ENCODE measurements at places on chromosomes 2 and 18. TPM values are rescaled to one million over a fixed set of nuclear protein-coding genes. Genes with fewer than 3 reads are reported as not detected.
A peak's percentile ranks its signal among the peaks of the same experiment; 100 is the strongest.

DNA sequence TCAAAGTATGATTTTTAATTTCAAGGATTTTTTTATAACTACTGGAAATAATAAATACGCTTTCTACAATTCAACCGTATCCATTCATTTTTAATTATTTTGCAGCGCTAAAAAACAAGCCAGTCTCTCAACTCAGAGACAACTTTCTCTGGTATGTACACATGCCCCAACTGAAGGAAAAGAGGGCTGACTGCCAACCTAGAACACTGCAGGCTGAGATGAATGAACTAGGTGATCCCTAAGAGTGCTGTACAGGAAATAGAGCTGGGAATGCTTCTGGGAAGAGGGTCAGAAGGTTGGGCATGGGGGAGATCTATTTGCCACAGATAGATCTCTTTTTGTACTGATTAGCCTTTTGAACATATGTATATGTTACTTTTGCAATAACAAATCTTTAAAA lies 460.1 kb downstream of the NR4A2 start:
- DNase-seq, result no peak

DNA sequence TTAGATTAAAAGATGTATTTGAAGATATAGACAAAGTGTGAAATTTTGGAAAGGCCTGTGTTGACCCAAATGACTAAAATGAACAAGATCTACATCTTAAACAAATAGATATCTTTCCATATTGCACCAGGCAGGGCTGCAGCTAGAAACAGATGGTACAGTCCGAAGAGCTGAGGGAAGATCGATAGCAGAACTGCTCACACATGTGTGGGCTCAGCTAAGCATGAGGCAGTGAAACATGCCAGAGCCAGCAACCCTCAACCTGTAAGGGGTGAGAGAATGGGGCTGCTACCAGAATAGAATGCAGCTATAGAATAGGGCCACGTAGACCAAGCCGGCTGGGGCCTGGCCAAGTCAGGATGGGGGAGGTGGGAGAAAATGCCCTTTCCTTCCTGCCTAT lies 87.8 kb downstream of the SLC5A7 start:
- DNase-seq, result no peak

GRCh38 chr2:15625344-15626036 lies 33.8 kb downstream of the DDX1 start:
- no peak for DNase-seq

DNA sequence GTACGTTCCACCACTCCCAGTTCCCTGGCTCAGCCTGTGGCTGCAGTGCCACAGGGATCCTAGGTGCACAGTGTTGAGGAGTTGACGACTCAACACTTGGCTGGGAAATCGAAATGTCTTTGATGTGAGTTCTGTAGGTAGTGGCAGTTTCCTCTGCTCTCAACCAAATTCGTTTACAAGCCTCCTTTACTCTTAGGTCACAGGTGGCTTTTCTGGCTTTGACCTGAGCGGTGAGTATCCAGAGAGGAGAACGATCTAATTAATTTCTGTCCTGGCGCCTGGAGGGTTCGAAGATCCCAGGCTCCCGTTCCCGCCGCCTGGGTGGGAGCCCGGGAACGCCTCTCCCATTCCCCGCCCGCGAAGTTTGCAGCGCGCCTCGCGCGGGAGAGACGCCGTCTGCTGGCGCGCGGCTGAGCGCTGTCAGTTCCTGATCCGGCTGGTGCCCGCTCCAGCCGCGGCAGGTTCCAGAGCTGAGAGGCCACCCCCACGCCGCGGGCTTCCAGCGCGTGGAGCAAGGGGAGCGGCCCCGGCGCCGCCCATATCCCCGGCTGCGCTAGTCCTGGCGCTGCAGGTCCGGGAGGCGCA lies at the start of gene LAMA3:
TSS of gene LAMA3 (plus strand) at position 423 of the 585 bp plus-strand sequence. CDS start 231 bp downstream, outside the sequence.
- peak; percentile 74 for DNase-seq

DNA sequence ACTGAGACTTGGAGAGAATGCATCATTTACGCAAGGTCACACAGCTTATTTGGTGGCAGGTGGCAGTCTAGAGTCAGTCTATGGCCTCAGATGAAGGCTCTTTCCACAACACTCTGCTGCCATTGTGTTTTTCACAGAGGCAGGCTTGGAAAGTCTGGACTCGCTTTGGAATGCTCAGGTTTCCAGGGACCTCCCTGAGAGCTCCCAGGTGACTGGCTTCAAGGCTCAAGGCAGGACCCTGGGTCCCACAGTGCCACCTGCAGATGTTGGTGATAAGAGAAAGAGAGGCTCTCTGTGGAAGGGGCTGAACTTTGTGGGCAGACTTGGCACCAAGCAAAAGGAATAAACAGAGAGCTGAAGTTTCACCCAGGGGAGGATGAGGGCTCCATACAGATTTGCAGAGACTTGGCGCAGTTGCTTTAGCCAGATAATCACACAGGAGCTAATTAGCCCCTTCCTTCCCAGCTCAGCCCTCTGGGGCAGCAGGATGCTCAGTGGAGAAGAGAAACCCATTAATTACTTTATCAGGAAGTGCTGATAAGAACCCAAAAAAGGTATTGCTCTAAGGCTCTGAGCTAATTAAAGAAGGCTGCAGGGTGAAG lies 103.5 kb downstream of the LBH start:
- no peak for DNase-seq

DNA sequence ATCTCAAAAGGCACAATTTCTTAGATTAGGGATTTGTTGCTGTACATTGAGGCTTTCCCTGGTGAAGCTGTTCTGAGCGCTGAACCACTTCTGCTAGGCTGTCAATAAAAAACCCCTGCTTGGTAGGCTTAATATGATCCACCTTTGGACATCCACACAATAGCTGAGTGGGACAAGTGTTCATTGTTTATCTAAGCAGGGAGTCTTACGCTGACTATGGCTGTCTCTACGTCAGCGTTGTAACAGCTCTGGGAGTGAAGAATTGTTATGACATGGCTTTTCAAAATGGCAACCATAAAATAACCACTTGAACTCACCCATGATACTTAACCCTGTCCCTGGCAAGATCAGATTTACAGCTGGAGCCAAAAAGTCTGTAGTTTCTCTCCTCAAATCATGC lies 111.5 kb upstream of the SULT1C3 start:
- DNase-seq, result no peak

GRCh38 chr18:22168360-22168921 lies 948 bp upstream of the GATA6 start:
- peak; percentile 55 for DNase-seq

- no peak for DNase-seq
Measured at GRCh38 chr2:128511731-128512378, 193.2 kb upstream of the HS6ST1 start.

DNA sequence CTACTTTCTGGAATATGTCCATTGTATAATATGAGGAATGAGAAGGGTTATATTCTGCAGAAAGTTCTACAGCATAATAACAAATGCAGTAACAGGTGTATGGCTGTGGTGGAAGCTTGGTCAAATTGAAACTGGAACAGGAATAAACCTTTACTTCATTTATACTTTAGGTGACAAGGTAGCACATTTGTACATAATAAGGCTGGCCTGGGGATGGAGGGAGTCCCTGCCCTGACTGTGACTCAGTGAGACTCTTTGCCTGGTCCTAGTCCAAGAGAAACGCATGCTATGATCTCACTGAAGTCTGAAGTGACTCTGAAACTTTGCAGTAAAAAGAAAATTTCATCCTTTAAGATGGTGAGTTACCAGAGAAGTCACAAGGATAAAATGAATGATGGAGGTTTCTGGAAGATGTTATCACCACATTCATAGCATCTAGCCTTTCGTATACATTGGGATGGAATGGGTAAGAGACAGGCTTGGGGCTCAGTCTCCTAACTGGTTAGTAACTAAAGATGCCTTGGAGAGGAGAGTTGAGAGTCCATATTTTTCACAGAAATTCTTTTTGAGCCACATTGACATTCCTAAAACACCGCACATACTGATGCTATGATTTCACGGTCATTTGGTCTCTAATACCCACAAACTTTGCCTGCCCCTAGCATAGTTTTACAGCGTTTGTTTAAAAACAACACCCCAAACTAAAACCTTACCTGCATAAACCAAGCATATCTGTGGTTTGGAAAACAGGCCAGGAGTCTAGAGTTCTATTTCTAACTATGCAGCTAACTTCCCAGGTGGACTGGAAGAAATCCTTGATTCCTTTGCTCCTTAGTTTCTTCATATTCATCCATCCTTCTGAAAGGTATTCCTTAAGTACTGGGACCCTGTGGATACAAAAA lies 42.4 kb upstream of the NABP1 start:
- no peak for DNase-seq

GRCh38 chr18:31148600-31148999 lies 14.1 kb downstream of the DSC1 start:
- no peak for DNase-seq

- DNase-seq, result peak; percentile 76
Measured at GRCh38 chr2:70143314-70144150, 47.3 kb downstream of the C2orf42 start.

Gene TBR1
- total RNA-seq, result not detected

Gene GAD1
- total RNA-seq, result 1.1 TPM

Gene EVX2
- not detected for total RNA-seq

Gene ZNF397
- total RNA-seq, result 28.6 TPM

Gene HRH4
- not detected for total RNA-seq

All from kidney (tissue), 22 donors.